ENCODE measurements at places on chromosomes 16 and 17.
A peak's percentile ranks its signal among the peaks of the same experiment; 100 is the strongest.

DNA sequence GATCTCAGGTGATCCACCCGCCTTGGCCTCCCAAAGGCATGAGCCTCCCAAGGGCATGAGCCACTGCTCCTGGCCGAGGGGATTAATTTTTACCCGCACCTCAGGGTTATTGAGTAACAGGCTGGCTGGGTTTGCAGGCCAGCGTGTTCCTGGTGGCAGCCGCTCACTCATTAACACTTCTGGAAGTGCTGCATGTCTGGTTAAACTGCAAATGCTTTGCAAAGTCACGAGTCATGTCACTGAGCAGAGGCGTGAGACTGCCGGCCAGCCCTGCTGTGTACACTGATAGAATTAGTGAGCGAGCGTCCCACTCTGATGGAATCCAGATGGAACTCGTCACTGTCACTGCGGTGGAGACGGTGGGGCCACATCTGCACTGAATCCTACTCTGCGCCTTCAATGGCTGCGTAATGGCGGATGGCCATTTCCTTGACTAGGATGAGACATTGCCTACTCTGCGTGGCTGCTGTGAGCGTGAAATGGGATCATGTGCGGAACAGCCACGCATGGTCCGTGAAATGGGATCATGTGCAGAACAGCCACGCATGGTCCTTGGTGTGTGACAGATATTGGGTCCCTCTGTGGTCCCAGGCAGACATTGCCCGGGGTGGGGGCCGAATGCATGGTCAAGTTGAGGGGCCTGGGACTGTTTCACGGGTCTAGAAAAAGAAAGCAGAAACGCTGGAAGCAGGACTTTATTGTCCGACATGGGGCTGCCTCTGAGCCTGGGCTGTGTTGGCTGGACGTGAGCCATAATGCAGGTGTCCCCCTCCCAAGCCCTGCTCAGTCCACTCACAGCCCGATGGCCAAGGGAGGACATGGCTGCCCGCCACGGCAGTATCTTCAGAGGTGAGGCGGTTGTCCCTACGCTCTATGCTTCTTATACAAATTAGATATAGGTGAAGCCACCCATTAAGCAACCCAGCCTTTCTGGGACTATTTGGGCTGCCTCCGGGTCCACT, 740 bp upstream of the SLC5A10 start:
- no peak for DNase-seq

GRCh38 chr17:77884967-77885641, 73.4 kb upstream of the TNRC6C start:
- no peak for DNase-seq

GRCh38 chr16:67943619-67944504, at the start of gene LCAT:
Gene LCAT (minus strand): TSS chr16:67944120. CDS start chr16:67944101, 19 bp downstream.
- no peak for DNase-seq

- peak; percentile 11 for DNase-seq
These were observed 43.3 kb downstream of the BCAS3 start for GRCh38 chr17:60720763-60721531.

- DNase-seq, result no peak
These were observed 49.6 kb upstream of the NKD1 start for GRCh38 chr16:50498431-50499155.

- no peak for DNase-seq
These were observed 15.6 kb upstream of the PDK2 start for GRCh38 chr17:50079334-50080095.
